Activated T-cell treated with anti-CD3 and anti-CD28 coated beads, Interleukin-2, amount 50 U/mL, for 48 hours (primary cell): ENCODE measurements at places on chromosomes 3 and 15.
A peak's percentile ranks its signal among the peaks of the same experiment; 100 is the strongest.

DNA sequence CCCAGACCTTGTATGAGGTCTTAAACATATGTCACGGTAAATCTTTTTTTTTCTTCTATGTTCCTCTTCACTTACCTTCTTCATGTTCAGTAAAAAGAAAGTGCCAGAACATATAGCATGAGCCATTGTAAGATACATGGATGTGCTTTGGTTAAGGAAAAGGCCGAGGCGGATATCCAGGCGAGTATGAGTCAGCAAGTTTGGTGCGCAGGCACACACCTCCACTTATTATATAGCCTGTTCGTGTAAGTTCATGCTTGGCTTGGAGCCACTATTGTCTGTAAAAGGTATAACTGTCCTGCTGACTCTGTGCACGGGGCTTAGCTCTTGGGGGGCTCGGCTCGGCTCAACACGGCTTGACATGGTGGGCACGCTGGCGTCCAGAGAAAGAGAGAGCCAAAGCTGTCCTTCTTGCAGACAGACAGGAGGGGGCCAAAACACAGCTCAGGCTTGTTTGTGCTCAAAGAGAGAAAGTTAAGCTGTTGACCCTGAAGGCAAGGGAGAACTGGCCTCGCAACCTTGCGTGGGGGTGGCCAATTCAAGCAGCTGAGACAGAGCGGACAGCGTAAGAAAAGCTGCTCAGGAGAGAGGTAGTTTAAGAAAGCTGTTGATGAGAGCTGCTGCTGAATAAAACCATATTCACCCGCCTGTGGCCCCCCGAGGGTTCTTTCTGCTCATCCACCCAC lies 251.2 kb downstream of the SLC9A9 start:
- DNase-seq = no peak

- DNase-seq = no peak
These were observed 24.6 kb downstream of the COMMD2 start for GRCh38 chr3:149727656-149728055.

GRCh38 chr15:99442252-99442897 lies 123.4 kb upstream of the MEF2A start:
- peak; percentile 21 for DNase-seq

GRCh38 chr3:40939030-40939740 lies 260.1 kb upstream of the CTNNB1 start:
- DNase-seq = no peak

GRCh38 chr3:58422756-58423325 lies 10.8 kb downstream of the PDHB start:
- DNase-seq = no peak

DNA sequence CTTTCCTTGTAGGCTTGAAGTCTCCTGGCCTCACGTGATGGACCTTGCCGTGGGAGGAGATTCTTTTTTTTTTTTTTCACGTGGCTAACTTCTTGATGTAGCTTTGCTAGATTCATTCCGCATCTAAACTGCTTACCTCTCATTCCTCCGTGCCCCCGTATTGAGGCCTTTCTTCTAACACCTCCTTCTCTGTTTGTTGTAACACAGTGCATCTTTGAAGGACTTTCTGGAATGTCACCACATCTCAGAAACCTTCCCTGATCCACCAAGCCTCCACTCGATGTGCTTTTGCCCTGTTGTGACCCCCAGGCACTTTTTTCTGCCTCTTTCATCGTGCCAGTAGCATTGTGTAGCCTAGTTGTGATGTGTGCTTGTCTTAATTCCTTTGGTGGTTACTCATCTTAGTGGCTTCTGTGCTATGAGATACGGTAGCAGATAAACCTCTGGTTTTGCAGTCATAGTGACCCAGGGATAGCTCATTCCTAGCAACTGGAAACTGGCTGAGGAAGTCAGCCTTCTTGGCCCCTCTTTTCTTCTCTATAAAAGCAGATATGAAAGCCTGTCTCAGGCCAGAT lies 1.6 kb upstream of the BNC1 start:
- no peak for DNase-seq

DNA sequence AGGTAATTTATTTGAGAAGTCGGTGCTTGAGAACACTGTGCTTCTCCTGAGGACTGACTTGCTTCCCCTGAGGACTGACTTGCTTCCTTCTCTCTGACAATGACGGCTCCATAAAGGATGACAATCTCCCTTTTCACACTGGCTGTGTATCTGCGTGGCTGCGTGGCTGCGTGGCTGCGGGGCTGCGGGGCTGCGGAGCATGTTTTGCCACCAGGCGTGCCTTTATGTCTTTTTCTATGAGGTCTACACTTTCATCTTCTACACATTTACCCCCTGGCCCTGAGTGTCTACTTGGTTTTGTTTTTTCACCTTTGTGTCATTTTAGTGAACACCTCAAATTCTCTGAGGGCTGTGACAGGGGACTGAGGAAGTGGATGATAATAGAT lies 89.9 kb downstream of the XXYLT1 start:
- no peak for DNase-seq

DNA sequence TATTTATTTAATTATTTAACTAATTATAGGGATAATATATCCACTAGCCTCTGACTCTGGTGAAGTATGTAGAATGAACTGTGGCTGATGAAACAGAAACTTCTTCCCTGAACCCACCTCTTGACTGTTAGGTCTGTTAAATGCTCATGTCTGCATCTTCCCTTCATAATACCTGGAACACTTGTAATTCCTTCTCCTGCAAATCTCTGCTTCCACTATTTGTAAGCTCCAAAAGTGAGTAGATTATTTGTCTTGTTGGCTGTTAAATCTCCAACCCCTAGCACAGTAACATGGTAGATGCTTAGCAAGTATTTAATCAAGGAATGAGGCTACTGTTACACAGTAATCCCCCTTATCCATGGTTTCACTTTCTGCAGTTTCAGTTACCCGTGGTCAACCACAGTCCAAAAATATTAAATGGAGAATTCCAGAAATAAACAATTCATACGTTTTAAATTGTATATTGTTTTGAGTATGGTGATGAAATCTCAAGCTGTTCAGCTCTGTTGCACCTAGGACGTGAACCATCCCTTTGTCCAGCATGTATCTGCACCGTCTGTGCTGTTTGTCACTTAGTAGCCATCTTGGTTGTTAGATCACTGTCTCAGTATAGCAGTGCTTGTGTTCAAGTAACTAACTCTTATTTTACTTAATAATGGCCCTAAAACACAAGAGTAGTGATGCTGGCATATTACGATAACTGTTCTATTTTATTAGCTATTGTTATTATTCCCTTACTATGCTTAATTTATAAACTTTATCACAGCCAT lies 5.7 kb downstream of the TTBK2 start:
- no peak for DNase-seq

DNA sequence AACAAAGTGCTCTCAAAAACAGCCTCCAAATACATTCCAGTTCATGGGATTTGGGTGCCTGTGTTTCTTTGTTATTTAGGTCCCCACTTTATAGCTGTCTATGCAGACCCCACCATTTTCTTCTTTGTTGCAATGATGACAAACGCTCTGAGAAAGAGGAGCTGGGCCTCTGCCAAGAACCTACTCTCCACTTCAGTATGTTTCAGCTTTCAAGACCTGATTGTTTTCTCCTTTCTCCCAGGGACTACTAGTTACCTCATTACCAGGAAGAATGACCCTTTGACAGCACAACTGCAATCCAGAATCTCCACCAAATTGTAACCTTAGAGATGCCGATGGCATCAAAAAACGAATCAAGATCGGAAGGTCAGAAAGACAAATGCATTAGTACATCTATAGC lies 236.8 kb downstream of the MEIS2 start:
- DNase-seq = no peak

- DNase-seq = no peak
These were observed 121.9 kb downstream of the NSUN3 start for GRCh38 chr3:94184781-94185180.

- DNase-seq = no peak
These were observed 51.0 kb upstream of the ATP13A3 start for GRCh38 chr3:194537732-194538247.

- no peak for DNase-seq
These were observed 70.4 kb upstream of the C15orf39 start for GRCh38 chr15:75131269-75131643.
